Panc1 (cell line): ENCODE measurements at places on chromosomes 11 and 22. TPM values are rescaled to one million over a fixed set of nuclear protein-coding genes. Genes with fewer than 3 reads are reported as not detected.
A peak's percentile ranks its signal among the peaks of the same experiment; 100 is the strongest.

DNA sequence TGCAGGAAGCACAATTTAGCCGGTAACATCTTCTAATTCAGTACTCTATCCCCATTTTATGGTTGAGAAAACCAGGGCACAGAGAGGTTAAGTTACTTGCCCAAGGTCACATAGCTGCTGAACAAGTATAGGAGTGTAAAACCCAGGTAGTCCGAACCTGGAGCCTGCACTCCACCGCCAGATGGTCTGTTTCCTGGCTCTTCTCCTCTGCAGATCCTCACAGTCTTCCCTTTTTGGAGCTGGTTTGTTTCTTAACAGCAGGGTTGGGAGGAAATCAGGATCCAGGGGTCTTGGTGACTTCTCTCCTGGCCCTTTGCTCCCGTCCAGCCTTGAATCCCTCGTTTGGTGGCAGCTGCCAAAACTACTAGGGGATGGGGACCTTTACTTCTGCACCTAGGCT is 12.0 kb downstream of the TSPAN18 start:
- H3K36me3 ChIP-seq: no peaks in the 10 kb centered on the region
- no peak overlapping the region for H3K4me3 ChIP-seq
- H3K27ac ChIP-seq: no peak overlapping the region
- H3K27me3 ChIP-seq: peaks cover 2% of the 10 kb centered on the region; the same call in 1 of the 2 replicates

DNA sequence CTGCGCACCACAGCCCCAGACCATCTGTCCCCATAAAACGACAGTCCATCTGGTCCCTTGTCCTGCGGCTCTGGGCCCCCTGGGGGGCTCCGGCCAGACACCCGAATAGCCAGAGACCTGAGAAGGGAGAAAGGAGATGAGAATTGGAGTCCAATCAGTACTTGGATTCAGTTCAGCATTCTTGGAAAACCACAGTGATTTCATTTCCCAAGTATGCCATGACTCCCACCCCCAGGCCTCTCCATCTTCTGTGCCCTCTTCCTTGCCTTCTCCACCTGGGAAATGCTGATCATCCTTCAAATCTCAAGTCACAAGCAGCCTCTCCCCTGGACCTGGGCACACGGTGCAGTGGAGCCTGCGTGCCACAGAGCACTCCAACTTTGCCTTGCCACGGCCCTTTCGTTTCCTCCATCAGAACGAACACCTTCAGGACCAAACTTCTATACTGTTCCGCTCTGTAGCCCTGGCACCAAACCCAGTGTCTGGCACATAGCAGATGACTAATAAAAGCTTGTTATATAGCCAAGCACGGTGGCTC is 10.9 kb upstream of the MFNG start:
- H3K36me3 ChIP-seq: no peaks in the 10 kb centered on the region
- no peaks in the 10 kb centered on the region for H3K27me3 ChIP-seq
- peaks cover 60% of the 10 kb centered on the region for H3K4me1 ChIP-seq
- DNase-seq: peak; percentile 35
- H3K27ac ChIP-seq: peak overlapping the region; percentile 44; the same call in 1 of the 2 replicates

DNA sequence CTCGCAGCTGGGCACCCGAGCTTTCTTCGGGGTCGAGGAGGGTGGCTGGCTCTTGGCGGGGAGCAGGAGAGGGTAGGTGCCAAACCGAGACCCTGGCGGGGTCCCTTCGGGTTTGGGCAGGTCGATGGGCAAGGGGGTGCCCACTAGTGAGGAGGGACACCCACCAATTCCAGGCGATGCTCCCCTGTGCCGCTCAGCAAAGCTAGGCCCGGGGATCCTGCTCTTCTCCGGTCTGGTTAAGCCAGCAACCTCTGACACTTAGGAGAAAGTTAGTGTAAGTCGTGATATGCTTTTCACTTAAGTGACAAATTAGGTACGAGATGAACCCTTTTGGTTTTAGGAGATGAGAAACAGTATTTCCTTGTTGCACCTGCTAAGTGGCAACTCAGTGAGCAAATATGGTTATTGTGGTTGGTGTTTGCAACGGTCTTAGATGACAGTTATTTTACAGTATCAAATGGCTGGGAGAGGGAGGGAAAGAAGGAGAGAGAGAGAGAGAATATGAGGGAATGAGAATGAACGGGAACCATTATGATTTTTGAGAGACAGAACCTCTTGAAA is 565 bp downstream of the NUCB2 start:
- peak overlapping the region; percentile 74 for H3K4me3 ChIP-seq
- no peak for DNase-seq
- peaks cover 17% of the 10 kb centered on the region for H3K4me1 ChIP-seq
- H3K36me3 ChIP-seq: no peaks in the 10 kb centered on the region; the same call in 1 of the 2 replicates

DNA sequence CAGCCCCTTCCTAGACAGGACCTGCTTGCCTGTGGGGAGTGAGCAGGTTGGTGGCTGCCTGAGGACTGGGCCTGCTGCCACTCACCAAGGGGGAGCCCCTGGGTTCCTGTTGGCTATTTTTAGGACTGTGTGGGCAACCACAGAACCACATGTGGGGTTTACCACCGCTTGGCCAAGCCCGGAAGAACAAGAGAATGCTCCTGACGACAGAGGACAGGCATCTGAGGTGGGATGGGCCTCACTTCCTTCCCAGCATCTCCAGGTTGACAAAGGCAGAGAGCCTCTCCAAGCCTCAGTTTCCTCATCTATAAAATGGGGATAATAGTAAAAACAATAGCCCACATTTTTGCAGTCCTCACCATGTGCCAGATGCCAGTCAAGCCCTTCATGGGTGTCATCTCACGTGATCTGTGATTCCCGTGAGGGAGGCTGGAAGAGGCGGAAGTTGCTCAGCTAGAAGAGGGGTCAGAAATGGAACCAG is 43.6 kb downstream of the LRRC32 start:
- no peak for DNase-seq
- H3K27ac ChIP-seq: no peak overlapping the region
- H3K27me3 ChIP-seq: no peaks in the 10 kb centered on the region

DNA sequence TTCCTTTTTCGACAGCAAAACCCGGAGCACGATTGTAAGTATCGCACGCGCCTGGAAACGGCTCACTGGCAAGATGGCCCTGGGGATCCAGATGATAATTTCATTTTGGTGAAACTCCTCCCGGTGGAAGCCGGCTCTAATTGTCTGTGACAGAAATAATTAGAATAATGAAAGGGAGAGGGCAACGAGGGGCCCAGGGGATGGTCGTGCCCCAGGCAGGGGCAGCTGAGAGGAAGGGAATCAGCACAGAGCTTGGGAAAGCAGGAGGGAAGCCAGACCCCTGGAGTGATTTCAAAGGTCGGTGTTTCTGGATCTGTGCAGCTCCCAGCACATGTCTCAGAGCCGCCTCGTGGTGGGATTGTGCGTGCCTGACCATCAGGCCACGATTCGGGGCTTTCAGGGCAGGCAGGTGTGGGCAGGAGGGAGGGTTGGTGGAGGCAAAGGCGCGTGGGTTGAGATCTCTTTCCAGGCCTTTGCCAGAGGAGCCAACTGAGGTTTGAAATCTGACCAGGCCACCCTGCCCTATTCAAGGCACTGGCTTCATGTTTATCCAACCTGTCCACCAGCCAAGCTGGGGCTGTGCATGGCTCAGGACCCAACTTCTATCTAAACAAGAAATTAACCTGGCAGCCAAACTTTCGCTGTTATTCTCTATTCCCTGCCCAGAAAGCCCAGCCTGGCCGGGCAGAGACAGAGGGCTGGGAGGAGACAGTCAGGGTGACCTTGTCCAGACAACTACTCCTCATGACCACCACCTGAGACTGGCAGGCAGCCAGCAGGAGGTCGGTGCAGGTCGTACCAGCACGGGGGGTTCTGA is 27.8 kb downstream of the ANO1 start:
- H3K4me1 ChIP-seq: no peaks in the 10 kb centered on the region
- no peak overlapping the region for H3K27ac ChIP-seq
- no peak overlapping the region for H3K4me3 ChIP-seq
- no peak for DNase-seq

GRCh38 chr11:134425816-134426536 is 13.9 kb upstream of the B3GAT1 start:
- no peaks in the 10 kb centered on the region for H3K4me1 ChIP-seq
- no peak for DNase-seq
- no peak overlapping the region for H3K27ac ChIP-seq

DNA sequence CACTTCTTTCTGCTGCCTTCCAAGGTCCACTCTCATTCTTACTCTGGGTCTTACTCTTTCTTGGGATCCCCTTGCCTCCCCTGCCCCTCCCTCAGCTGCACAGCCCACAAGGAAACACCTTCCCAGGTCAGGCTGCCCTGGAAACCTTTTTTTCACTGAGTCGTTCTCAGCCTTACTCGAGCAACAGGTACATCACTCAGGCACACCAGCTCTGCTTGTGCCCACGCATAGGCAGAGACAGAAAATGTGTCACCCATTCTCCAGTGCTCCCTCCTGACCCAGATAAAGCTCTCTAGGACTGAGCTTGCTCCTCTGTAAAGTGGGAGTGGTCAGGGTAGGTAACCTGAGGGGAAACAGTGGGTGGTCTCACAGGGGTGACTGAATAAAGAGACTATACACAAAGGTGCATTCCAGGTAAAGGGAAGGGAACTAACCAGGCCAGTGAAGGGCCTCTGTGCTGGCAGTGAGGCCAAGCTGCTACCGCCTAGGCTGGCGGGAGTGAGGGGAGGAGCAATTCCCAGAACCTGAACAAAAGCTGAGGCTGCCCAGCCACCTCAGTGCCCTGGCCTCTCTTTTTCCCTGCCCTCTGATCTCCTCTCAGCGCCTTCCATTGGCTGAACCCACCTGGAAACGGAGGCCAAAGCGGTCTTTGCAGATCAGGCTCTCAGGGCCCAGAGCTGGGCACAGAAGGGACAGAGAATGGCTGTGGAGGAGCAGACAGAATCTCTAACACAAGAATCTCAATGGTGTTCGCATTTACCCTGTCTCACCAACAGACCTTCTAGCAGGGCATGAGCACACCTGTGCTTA is 15.9 kb downstream of the PRG3 start:
- H3K4me1 ChIP-seq: 0 out of 2 replicates have a peak, but pooled peaks cover under 1% of the 10 kb centered on the region
- H3K36me3 ChIP-seq: no peaks in the 10 kb centered on the region
- H3K27me3 ChIP-seq: no peaks in the 10 kb centered on the region; the same call in 1 of the 2 replicates
- no peak overlapping the region for H3K4me3 ChIP-seq
- DNase-seq: no peak

GRCh38 chr11:126113515-126113957 is 50.9 kb upstream of the CDON start:
- H3K27ac ChIP-seq: peak overlapping the region; percentile 57
- DNase-seq: peak; percentile 51
- no peaks in the 10 kb centered on the region for H3K36me3 ChIP-seq
- no peak overlapping the region for H3K4me3 ChIP-seq
- peaks cover 41% of the 10 kb centered on the region for H3K4me1 ChIP-seq

DNA sequence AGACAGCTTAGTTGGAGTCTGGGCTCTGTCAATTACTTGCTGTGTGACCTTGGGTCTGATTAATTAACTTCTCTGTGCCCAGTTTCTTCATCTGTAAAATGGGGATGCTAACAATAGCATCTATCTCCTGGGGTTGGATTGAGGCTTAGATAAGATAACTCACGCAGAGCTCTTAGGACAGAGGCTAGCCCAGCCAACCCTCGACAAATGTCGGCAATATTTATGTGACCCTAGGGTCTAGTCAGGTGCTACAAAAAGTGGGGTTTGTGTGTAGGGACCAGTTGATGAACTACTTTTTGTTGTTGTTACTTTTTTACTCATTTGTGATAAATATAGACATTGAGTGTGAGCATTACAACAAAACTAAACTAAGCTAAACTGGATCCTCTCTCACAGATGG is 22.4 kb downstream of the SYT13 start:
- no peak overlapping the region for H3K27ac ChIP-seq
- H3K36me3 ChIP-seq: no peaks in the 10 kb centered on the region
- no peaks in the 10 kb centered on the region for H3K4me1 ChIP-seq
- no peak overlapping the region for H3K4me3 ChIP-seq

DNA sequence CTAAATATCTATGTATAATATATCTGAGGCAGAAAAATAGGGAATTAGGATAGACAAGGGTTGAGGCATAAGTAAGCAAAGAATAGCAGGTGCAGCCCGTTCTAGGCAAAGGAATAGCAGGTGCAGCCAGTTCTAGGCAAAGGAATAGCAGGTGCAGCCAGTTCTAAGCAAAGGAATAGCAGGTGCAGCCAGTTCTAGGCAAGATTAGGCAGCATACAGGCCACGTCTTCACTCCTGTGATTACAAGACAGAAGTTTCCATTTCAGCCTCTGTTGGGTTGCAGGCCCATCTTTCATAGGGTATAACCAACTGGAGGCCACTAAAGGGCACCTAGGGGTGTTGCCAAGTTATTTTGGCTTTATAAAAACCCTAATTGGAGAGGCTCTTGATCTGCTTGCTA is 28.8 kb upstream of the CHORDC1 start:
- no peaks in the 10 kb centered on the region for H3K4me1 ChIP-seq
- H3K36me3 ChIP-seq: no peaks in the 10 kb centered on the region
- no peak overlapping the region for H3K27ac ChIP-seq
- no peak overlapping the region for H3K4me3 ChIP-seq
- DNase-seq: no peak

DNA sequence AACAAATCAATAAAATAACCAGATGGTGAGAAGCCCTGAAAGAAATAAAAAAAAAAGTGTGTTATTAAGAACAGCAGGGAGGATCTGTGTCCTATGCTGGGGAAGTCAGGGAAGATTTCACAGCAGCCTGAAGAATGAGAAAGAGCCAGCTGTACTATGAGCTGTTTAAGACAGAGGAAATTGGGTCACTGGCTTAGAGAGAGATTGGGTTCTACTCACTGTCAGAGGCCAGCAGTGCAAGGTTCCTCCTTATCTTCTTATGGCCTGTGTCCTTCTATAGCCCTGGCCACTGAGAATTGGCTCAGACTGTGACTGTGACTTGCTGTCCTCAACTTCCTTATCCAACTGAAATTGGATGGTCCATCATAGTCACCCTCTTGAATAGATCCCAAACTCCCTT is 54.8 kb upstream of the FDX1 start:
- no peak overlapping the region for H3K4me3 ChIP-seq
- H3K27me3 ChIP-seq: no peaks in the 10 kb centered on the region
- no peaks in the 10 kb centered on the region for H3K36me3 ChIP-seq

- H3K27me3 ChIP-seq: no peaks in the 10 kb centered on the region
- no peak overlapping the region for H3K27ac ChIP-seq
- peaks cover 25% of the 10 kb centered on the region for H3K4me1 ChIP-seq
- H3K4me3 ChIP-seq: no peak overlapping the region
Observed at GRCh38 chr11:61682906-61683675, 2.9 kb downstream of the DAGLA start.

DNA sequence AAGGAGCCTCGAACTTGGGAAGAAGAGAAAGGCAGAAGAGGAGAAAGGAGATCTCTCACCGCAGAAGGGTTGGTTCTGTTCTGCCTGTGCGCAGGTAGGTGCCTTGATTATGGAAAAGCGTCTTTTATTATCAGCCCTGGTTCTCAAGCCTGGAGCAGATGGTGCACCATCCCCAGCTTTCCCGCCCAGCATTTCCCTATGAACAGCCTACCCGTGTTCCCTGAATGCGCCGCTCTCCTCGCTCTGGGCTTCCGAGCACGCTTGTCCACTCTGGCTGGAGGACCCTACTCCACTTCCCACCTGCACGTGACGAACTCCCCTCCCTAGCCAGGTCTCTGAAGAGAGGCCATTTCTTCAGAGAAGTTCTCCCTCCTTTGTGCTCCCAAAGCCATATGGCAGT is 15.2 kb downstream of the IGSF9B start:
- H3K4me3 ChIP-seq: no peak overlapping the region
- H3K36me3 ChIP-seq: no peaks in the 10 kb centered on the region
- H3K4me1 ChIP-seq: no peaks in the 10 kb centered on the region; the same call in 1 of the 2 replicates

GRCh38 chr22:43198936-43199335 is 12.0 kb upstream of the TTLL12 start:
- H3K27me3 ChIP-seq: no peaks in the 10 kb centered on the region
- H3K4me3 ChIP-seq: no peak overlapping the region
- no peak for DNase-seq
- no peaks in the 10 kb centered on the region for H3K4me1 ChIP-seq
- H3K36me3 ChIP-seq: no peaks in the 10 kb centered on the region

ASRGL1 gene
- total RNA-seq: 43.2 TPM

OR52N4 gene
- not detected for total RNA-seq

OLFML1 gene
- total RNA-seq: not detected

TMEM126A gene
- total RNA-seq: 50.9 TPM

MMP12 gene
- total RNA-seq: not detected

CDKN1C gene
- total RNA-seq: 4.6 TPM

NAALAD2 gene
- not detected for total RNA-seq
